Cortex of kidney (tissue), 1 donor: ENCODE measurements at places on chromosomes 4 and X.

- DNase-seq = no peak
Measured at GRCh38 chr4:8025668-8026067, 86.0 kb upstream of the AFAP1 start.

- no peak for DNase-seq
Measured at GRCh38 chr4:118285931-118286330, 66.9 kb downstream of the PRSS12 start.

GRCh38 chr4:107094332-107094731, 58.2 kb upstream of the DKK2 start:
- DNase-seq = no peak

DNA sequence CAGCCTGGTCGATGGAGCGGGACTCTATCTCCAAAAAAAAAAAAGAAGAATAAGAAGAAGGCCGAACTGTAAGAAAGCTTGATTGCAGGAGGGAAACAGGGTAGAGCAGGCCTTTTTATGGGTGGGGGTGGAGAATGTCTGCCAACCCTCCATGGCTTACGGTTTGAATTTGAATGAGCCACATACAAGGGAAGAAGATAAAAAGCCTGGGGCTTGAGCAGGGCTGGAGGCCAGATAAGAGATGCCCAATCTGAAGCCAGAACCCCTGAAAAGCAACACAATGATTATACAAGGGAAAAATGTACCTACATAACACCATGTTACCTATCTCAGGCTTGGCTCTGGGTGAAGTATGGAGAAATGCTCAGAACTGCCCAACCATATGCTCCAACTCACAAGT, 57.3 kb upstream of the TRIM2 start:
- no peak for DNase-seq

DNA sequence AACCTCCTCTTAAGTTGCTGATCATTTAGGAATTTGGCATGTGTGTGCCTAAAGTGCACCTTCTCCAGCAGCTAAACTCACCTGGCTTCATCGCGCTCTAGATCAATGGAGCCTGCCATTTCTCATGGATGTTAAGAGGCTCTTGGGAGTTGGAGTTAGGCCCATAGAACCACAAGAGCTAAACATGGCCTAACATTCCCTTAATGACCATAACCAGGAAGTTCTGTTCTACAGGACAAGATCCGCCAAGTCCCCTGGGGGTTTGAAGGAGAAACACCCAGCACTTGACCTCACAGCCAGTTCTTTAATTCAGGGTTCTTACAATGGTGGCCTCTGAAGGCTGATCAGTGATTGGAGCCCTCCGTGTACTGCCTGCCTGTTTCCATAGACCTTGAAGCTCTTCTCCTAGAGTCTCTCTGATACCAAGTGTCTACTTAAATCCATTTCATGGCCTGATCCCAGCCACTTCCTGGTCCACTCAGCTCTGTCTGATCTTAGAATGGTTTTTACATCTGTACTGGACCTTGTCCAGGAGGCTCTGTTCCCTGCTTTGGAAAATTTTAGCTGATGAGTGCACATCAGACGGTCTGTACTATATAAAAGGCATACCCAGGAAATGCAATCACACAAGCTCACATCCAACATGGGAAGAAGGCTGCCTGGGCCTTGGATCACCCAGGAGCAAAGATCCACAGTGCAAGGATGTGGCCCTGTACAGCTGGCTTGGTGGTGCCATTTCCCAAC, 45.1 kb downstream of the RPS3A start:
- DNase-seq = no peak

GRCh38 chrX:77087529-77088169, 359.5 kb upstream of the FGF16 start:
- DNase-seq = no peak

- DNase-seq = no peak
Measured at GRCh38 chr4:36004204-36004851, 240.0 kb downstream of the ARAP2 start.

GRCh38 chr4:15478724-15479088, 9.0 kb downstream of the CC2D2A start:
- DNase-seq = no peak

GRCh38 chr4:70577220-70577927, 14.7 kb upstream of the AMBN start:
- no peak for DNase-seq

GRCh38 chrX:136608295-136608933, 39.5 kb upstream of the CD40LG start:
- no peak for DNase-seq

DNA sequence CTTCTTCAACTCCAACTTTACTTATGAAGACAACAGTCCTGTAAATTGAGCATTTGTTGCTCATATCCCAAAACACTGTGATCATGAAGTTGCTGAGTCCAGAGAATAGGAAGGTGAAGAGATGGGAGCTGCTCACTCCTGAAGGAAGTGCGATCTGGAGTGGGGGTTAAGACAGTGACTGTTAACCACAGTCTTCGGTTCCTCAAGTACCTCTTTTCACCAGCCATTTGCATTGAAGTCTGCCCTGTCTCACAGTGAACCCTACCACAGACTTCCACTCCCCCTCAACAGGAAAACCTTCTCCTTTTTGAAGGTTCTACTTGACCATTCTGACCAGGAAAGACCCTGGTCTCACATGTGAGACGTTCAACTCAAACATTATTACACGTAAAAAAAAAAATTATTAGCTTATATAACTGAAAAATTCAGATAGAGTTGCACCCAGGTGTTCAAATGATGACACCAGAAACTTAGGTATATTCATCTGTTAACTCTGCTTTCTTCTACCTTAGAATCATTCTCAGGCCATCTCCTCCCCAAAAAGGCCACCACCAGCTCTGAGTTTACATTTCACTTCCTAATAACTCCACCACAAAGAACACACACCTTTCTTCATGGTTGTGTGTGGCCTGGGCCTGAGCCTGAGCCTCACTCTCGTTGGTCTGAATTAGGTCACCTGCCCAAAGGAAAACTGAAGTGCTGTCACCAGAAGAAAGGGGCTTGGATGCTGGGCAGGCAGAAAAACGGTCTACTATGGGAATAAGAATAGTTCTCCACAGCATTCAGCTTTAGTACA, 199.2 kb downstream of the DCTD start:
- no peak for DNase-seq

DNA sequence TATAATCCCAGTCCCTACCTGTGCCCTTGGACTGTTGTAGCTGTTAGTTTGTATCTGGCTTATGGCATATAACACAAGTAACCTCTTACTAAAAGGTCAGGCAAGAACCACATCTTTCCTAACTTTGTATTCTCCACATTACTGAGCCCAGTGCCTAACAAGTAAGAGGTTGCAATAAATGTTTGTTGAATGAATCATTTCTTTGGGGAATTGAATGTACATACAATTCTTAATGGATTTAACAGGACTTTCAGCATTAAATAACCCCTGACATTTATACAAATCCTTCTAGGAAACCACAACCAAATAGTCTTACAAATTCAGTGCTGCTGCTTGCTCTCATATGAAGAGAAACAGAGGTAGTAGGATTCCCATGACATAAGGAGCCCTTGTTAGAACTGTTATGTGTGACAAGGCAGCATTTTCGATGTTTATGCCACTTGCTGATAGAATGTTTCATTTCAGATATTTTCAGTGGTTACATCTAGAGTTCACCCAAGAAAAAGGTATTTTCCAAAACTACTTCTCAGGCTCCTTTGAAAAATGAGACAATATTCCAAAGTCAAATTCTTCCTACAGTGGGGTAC, 62.0 kb downstream of the MBNL3 start:
- no peak for DNase-seq

DNA sequence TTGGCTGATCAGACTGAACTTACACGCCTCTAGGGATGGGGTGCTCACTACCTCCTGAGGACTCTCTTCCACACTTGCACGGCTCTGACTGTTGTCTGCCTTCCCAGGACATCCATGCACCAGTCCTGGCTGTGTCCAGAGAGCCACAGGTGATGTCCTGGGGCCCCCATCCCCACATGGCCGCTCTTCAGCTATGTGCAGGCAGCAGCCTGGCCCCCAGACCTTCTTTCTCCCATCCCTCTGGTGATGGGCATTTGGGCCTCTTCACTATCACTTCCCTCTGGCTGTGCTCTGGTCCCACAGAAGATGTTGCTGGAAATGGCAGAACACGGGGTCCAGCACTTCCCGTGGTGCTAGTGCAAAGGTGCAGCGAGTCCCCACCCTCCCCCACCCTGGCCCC, 40.9 kb upstream of the HMX1 start:
- DNase-seq = no peak

DNA sequence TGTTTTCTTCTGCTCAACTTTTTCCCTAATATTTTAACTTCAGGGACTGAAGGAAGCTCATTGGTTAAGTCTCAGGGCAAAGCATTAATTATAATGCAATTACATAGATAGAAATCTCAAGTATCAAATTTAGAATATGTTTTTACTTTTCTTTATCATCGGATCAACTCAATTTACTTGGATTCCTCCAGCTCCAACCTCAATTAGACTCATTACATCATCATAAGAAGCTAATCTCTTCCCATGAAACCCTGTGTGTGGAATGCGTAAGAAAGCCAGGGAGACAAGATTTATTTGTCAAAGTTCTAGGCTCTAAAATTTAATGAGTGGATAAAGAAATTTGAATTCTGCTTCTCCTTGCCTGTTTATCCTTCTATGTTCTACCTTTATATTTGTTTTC, 918.4 kb downstream of the ADGRL3 start:
- DNase-seq = no peak

DNA sequence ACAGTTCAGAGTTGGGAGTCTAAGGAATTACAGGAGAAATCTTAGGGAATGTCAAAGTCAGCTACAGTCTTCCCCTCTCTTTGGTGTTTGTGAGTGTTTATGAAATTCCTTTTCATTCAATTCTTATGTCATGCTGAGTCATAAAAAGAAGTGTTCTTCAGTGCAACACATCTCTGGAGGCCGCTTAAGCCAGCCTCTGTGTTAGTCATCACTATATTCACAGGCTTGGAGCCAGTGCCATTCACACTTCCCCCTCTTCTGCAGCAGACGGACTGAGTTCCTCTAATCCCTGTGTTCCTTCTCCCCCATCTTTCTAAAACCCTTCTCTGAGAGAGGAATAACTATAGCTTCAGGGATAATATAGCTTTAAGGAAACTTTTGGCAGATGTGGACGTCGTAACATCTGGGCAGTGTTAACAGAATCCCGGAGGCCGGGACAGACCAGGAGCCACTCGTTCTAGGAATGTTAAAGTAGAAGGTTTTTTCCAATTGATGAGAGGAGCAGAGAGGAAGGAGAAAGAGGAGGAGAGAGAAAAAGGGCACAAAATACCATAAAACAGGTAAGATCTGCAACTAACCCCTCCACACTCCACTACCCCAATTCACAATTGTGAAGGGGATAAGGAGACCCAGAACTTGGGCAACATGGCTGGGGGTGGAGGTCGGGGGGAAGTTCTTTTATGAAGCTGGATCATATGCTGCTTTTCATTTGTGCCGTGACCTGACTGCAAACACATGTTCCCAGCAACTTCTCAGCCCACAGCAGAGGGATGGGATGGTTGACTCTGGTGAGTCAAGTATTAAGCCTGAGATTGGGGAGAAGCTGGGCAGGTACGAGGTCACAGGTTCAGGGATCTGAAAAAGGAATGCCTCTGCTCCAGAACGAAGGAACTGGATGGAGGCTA, at the start of gene SRPX2:
TSS of gene SRPX2 (plus strand) at position 244 of the 905 bp plus-strand sequence. CDS start 2,124 bp downstream, outside the sequence.
- DNase-seq = no peak

DNA sequence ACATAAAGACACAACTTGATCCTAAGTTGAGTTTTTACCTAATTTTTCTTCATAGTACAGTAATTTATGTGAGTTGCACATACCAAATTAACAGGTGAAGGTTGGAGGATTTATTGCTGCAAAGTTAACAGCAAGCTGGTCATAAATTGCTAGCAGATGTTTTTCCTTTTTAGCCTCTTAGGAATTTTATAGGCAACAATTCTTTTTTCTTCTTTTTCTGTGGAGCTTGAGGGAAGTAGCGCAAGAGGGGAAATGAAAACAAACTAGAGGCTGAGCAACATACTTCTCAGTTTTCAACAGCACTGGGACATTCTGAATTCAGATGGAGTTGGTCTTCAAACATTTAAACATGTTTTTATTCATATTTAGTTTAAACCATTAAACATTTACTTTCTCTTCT, 63.7 kb upstream of the TLR2 start:
- DNase-seq = no peak

DNA sequence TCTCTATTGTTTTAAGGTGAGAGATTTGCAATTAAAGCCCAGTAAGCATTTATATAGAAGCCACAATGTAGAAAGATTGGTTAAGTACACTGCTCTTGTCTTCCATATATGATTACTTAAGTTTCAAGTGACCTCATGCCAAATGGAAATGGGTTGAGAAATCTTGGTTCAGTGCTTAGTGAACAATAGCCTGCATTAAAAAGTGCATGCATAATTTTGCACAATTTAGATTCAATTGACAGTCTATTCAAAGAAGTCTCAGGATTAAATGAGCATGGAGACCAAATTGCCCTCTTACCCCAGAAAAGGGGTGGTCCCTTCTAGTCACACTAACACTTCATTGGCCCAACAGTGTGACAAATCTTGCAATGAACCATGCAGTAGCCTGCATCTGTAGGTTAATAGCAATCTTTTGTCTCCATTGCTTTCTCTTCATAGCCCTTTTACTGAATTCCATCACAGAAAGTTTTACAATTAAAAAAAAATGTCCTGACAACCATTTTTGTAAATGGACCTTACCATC, 93.6 kb downstream of the HHIP start:
- DNase-seq = no peak

GRCh38 chr4:25092139-25092538, 61.4 kb upstream of the LGI2 start:
- no peak for DNase-seq

- DNase-seq = no peak
Measured at GRCh38 chr4:155522201-155522600, 144.4 kb upstream of the GUCY1A1 start.

GRCh38 chrX:25523574-25524540, 508.1 kb upstream of the ARX start:
- DNase-seq = no peak

GRCh38 chr4:94758141-94758699, 465 bp downstream of the BMPR1B start:
- no peak for DNase-seq

DNA sequence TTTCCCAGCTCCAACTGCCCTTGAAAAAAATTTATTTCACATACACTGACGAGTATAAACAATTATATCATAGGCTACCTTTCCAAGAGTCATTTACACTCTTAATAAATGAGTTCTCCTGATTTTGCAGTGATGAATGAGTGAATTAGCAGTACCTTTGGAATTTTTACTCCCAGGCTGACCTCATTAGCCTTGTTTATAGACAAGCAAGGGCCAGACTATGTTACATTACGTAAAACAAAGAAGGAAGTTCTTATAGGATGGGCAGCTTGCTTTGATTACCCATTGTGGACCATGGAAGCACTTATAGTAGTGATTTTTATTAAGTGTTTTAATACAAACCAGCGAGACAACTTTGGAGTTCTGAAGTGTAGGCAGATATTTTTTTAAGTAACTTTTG, 112.9 kb upstream of the C1QTNF7 start:
- no peak for DNase-seq
